Left lung (tissue), 14 donors: ENCODE measurements at places on chromosomes 12 and 14. TPM values are rescaled to one million over a fixed set of nuclear protein-coding genes. Genes with fewer than 3 reads are reported as not detected.

The DBX2 gene
- not detected for total RNA-seq

The KANSL2 gene
- total RNA-seq: 28.0 TPM

The SLCO1B1 gene
- not detected for total RNA-seq

The TMEM116 gene
- 19.8 TPM for total RNA-seq

GRCh38 chr12:55771736-55772135 is 28.8 kb downstream of the GDF11 start:
- no peak overlapping the region for H3K27ac ChIP-seq
- DNase-seq: no peak
- peaks cover 75% of the 10 kb centered on the region for H3K36me3 ChIP-seq
- H3K4me3 ChIP-seq: no peak overlapping the region
